Thoracic aorta (tissue), 2 donors: ENCODE measurements at places on chromosomes 2 and 18.

DNA sequence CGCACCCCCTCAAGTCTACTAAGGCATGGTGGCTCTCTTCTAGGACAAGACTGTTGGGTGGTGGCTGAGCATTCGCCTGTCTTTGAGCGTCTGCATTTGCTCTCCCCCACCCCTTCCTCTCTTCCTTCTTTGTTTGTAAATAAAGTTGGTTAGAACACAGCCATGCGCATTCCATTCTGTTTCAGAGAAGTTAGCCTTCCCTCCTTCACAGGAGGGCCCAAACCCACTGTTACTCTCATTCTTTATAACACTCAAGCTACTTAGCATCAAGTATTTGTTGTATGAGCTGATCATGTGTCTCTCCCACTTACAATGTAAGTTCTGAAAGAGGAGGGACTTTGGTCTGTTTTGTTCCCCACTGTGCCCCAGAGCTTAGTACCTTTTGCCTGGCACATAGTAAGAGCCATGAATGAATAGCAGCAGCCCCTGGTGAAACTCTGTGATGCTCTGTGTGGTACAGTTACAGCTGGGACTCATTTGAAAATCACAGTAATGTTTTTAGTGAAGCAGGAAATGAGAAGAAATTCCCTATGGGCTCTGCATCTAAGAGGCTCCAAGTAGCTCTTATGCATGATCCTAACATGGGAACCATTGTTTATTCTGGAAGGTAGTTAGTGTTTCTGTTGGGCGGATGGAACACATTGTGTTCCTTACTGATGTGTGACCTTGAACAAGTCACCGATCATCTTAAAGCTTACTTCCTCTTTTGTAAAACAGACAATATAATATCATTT, 7.7 kb downstream of the MGAT5 start:
- H3K4me1 ChIP-seq, result peaks cover 41% of the 10 kb centered on the region
- no peaks in the 10 kb centered on the region for H3K27me3 ChIP-seq
- H3K4me3 ChIP-seq, result no peak overlapping the region
- H3K36me3 ChIP-seq, result no peaks in the 10 kb centered on the region
- no peak for DNase-seq

- no peaks in the 10 kb centered on the region for H3K36me3 ChIP-seq
- no peak overlapping the region for H3K4me3 ChIP-seq
- H3K27ac ChIP-seq, result no peak overlapping the region
- no peaks in the 10 kb centered on the region for H3K27me3 ChIP-seq
- H3K4me1 ChIP-seq, result no peaks in the 10 kb centered on the region
- no peak for DNase-seq
Observed at GRCh38 chr2:238227587-238228032, 12.2 kb downstream of the HES6 start.

DNA sequence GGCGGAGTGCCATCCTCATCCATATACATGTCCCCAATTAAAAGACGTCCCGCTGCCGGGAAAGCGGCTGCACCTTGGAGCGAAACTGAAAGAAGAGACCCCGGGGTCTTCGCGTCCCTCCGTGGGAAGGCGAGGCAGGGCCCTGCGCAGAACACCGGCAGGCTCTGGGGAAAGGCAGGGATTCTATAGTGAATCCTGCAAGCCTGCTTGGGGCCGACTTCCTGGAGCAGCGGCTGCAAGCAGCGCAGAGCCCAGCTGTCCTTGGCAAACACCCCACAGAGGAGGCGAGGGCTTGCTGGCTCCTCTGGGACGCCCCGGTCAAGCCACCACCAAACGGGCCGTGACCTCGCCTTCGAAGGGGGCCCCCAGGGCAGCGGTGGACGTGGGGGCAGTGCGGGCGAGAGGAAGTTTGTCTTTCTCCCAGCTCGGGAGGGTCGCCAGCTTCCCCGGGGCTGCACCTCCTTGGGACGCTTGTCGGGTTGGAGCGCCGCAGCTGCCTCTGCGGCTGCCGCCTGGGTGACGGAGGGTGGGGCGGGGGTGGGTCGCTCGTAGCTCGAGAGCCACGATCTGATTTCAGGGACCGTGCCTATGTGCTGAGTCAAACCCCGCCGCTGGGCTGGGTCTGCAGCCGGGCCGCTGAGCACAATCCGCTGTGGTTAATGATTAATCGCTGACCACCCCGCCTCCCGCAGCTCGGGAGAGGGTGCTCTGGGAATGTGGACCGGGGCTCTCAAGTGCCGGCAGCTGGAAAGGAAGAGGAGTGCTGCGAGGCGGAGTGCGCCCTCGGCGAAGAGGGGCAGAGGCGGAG, 486 bp upstream of the GPR39 start:
- no peaks in the 10 kb centered on the region for H3K36me3 ChIP-seq
- no peaks in the 10 kb centered on the region for H3K27me3 ChIP-seq
- peaks cover 6% of the 10 kb centered on the region for H3K4me1 ChIP-seq
- peak overlapping the region; percentile 80 for H3K4me3 ChIP-seq
- H3K27ac ChIP-seq, result no peak overlapping the region

DNA sequence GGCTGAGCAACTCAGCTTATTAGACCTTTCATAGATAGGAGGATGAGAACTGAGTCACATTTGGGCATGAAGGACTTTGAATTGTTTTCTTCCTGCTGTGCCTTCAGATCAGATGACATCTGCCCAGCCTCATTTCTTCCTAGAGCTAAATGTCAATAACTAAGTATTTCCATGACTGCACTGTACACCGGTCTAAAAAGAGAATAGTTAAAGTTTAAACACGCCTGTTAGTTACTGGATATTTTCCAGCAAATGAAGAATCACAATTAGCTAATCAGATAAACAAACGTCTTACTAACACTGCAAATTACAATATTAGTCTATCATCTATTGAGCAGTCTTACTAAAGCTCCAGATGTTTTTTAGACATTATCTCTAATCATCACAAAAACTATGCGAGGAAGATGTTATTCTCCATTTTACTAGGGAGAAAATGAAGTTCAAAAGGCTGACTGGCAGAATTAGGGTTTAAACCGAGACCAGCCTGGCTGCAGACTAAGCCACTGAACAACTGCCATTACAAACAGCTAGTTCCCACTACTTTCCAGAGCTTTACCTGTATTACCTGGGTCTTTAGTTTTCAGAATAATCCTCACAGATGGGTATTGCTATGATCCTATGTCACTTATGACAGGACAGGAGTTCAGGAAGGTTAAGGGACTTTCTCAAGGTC, 69.4 kb upstream of the ZNF397 start:
- H3K27ac ChIP-seq, result no peak overlapping the region
- H3K4me1 ChIP-seq, result no peaks in the 10 kb centered on the region
- H3K27me3 ChIP-seq, result no peaks in the 10 kb centered on the region
- no peak for DNase-seq

DNA sequence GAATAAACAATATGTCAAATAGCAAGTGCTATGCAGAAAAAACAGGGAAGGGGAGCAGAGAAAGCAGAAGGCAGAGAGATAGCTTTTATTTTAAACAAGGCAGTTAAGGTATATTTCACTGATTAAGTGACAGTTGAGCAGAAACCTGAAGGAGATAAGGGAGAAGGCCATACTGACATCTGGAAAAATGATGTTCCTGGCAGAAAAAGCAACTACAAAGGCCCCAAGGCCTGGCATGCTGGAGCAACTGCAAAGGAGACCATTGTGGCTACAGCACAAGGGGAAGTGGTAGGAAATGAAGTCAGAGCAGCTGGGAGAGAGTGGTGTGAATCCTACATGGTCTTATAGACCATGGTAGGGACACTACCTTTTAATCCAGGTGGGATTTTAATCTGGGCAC, 8.9 kb upstream of the PCBP1 start:
- H3K27ac ChIP-seq, result no peak overlapping the region
- peaks cover 11% of the 10 kb centered on the region for H3K4me1 ChIP-seq
- no peak overlapping the region for H3K4me3 ChIP-seq
- no peak for DNase-seq

GRCh38 chr2:159953136-159953823, 109.1 kb downstream of the PLA2R1 start:
- H3K4me1 ChIP-seq, result no peaks in the 10 kb centered on the region
- DNase-seq, result no peak
- H3K27ac ChIP-seq, result no peak overlapping the region
- H3K4me3 ChIP-seq, result no peak overlapping the region

- no peaks in the 10 kb centered on the region for H3K27me3 ChIP-seq
- H3K4me1 ChIP-seq, result no peaks in the 10 kb centered on the region
- no peaks in the 10 kb centered on the region for H3K36me3 ChIP-seq
- H3K27ac ChIP-seq, result no peak overlapping the region
Observed at GRCh38 chr18:12256951-12257350, 2.8 kb downstream of the CIDEA start.

GRCh38 chr2:98903767-98904485, 32.1 kb downstream of the CRACDL start:
- peaks cover 10% of the 10 kb centered on the region for H3K4me1 ChIP-seq
- H3K27ac ChIP-seq, result no peak overlapping the region
- DNase-seq, result no peak
- H3K36me3 ChIP-seq, result no peaks in the 10 kb centered on the region
- H3K27me3 ChIP-seq, result no peaks in the 10 kb centered on the region

- no peaks in the 10 kb centered on the region for H3K36me3 ChIP-seq
- no peaks in the 10 kb centered on the region for H3K4me1 ChIP-seq
- no peak overlapping the region for H3K27ac ChIP-seq
- H3K4me3 ChIP-seq, result no peak overlapping the region
- DNase-seq, result no peak
Observed at GRCh38 chr18:78092901-78093300, 843.3 kb downstream of the GALR1 start.

DNA sequence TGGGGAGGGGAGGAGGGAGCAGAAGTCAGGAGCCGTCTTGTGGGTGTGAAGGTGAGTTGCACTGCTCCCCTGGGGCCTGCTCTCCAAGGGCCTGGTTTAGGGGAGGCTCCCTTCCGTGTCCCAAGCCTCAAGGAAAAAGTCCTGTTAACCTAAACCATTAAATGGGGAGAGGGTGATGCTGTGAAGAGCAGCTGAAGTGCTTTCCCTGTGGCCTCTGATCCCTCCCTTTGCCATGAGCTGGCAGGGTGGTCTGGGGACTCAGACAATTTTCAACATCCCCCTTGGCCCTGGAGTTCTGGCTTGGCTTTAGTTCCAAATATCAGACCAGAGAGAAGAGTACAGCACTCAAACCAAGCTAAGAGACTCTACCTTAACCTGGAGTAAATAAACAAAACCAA, 692 bp upstream of the POMC start:
- peaks cover 5% of the 10 kb centered on the region for H3K4me1 ChIP-seq
- DNase-seq, result no peak
- H3K36me3 ChIP-seq, result no peaks in the 10 kb centered on the region
- H3K4me3 ChIP-seq, result peak overlapping the region; percentile 68
- peaks cover 12% of the 10 kb centered on the region for H3K27me3 ChIP-seq

GRCh38 chr2:119218478-119219064, 5.1 kb upstream of the STEAP3 start:
- no peak overlapping the region for H3K27ac ChIP-seq
- H3K4me1 ChIP-seq, result peaks cover 7% of the 10 kb centered on the region
- H3K4me3 ChIP-seq, result no peak overlapping the region
- H3K36me3 ChIP-seq, result no peaks in the 10 kb centered on the region
- DNase-seq, result no peak
- no peaks in the 10 kb centered on the region for H3K27me3 ChIP-seq

- no peaks in the 10 kb centered on the region for H3K4me1 ChIP-seq
- no peak for DNase-seq
- no peaks in the 10 kb centered on the region for H3K27me3 ChIP-seq
- no peak overlapping the region for H3K27ac ChIP-seq
- H3K36me3 ChIP-seq, result no peaks in the 10 kb centered on the region
Observed at GRCh38 chr18:8658858-8659485, 46.4 kb upstream of the MTCL1 start.

DNA sequence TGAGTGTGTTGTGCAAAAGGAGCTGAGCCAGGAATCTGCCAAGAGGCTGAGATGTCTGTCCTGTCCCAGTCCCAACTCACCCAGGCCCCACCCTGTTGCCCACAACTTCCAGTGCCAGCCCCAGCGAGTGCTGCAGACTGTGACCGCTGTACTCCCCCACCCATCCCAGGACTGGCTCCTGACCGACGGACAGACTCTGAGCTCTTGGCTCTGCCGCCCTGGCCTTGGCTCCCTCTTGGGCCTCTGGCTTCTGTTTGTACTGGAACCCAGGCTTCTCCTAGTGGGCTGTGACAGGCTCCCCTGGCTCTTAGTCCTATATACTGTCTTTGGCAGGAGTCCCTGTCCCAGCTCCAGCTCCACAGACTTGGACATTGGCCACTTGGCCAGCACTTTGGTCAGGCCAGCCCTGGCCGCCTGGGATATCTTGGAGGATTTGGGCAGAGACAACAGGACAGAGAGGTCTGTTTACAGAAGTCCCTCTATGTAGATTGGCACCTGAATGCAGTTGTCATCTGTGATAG, 41.1 kb downstream of the ACOXL start:
- no peak overlapping the region for H3K27ac ChIP-seq
- H3K27me3 ChIP-seq, result no peaks in the 10 kb centered on the region
- peak; percentile 24 for DNase-seq
- H3K36me3 ChIP-seq, result no peaks in the 10 kb centered on the region
- peak overlapping the region; percentile 36 for H3K4me3 ChIP-seq

- H3K27ac ChIP-seq, result no peak overlapping the region
- H3K36me3 ChIP-seq, result no peaks in the 10 kb centered on the region
- no peak overlapping the region for H3K4me3 ChIP-seq
Observed at GRCh38 chr2:144137705-144138428, 382.1 kb downstream of the ZEB2 start.

- H3K27ac ChIP-seq, result peak overlapping the region; percentile 13
- DNase-seq, result no peak
- peaks cover 8% of the 10 kb centered on the region for H3K4me1 ChIP-seq
- H3K4me3 ChIP-seq, result no peak overlapping the region
Observed at GRCh38 chr2:41933585-41934320, 114.1 kb upstream of the PKDCC start.

- H3K36me3 ChIP-seq, result no peaks in the 10 kb centered on the region
- H3K27ac ChIP-seq, result peak overlapping the region; percentile 24
- peak; percentile 17 for DNase-seq
- H3K27me3 ChIP-seq, result no peaks in the 10 kb centered on the region
- no peak overlapping the region for H3K4me3 ChIP-seq
Observed at GRCh38 chr2:178865146-178865936, 58.1 kb upstream of the TTN start.

DNA sequence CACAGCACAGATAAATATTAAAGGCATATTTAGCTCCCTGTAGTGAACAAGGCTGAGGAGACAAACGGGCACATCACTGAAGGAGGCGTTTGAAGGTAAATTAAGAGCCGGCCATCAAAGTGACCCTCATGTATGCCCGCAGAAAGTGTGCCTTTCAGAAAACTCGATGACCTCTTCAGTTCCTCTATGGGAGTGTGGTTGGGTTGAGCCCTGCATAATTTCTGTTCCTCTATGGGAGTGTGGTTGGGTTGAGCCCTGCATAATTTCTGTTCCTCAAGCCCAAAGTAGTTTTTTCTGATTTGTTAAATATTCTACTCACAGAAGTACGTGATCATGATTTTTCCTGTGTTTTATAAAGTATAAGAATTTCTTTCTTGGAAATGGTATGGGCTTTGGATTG, 568.5 kb downstream of the TSN start:
- no peak for DNase-seq
- H3K27ac ChIP-seq, result no peak overlapping the region
- H3K4me3 ChIP-seq, result no peak overlapping the region
- no peaks in the 10 kb centered on the region for H3K27me3 ChIP-seq
- H3K4me1 ChIP-seq, result no peaks in the 10 kb centered on the region

GRCh38 chr2:158969162-158969714, 798 bp downstream of the TANC1 start:
- H3K4me3 ChIP-seq, result peak overlapping the region; percentile 87
- no peak for DNase-seq
- peak overlapping the region; percentile 86 for H3K27ac ChIP-seq
- H3K4me1 ChIP-seq, result peaks cover 6% of the 10 kb centered on the region
- H3K27me3 ChIP-seq, result no peaks in the 10 kb centered on the region
